Fibroblast of skin of right quadriceps (primary cell): ENCODE measurements at places on chromosomes 2 and 18.

DNA sequence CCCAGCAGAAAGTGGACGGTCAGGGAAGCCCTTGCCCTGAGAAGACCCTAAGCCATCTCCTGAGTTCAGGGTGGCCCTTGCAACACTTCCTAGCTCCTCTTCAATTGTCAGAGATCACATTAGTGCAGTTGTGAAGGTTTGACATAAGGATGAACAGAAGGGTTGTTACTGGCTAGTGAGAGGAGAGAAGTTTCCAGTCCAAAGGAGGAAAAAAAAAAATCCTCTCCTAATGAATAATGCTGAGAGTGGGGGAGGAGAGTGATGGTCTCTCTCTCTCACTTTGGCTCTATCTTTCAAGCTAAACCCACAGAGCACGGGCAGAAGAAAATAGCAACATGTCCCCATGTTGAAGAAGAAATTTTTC, 819.9 kb downstream of the BCL11A start:
- DNase-seq, result no peak

GRCh38 chr18:71643822-71644221, 900.3 kb downstream of the CBLN2 start:
- DNase-seq, result no peak

- no peak for DNase-seq
Measured at GRCh38 chr2:239581352-239581901, 180.6 kb upstream of the HDAC4 start.

DNA sequence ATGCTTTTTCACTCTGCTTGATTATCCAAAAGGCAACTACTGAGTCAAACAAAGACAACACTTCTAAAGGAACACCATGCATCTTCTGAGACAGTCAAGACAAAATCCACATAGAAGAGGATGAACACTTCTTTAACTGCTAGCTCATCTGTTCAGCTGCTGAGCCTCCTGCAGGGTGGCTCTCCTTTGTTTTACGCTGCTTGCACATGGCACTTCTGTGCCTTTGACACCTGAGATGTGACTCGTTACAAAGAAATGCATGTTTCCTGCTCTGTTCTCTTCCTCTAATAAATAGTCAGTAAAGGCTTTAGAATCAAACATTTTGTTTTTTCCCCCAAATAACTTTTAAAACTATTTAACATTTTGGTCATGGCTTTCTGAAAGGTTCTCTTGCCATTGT, 1129.4 kb downstream of the TDRD15 start:
- DNase-seq, result no peak

GRCh38 chr2:226979004-226979403, 143.2 kb downstream of the RHBDD1 start:
- no peak for DNase-seq

DNA sequence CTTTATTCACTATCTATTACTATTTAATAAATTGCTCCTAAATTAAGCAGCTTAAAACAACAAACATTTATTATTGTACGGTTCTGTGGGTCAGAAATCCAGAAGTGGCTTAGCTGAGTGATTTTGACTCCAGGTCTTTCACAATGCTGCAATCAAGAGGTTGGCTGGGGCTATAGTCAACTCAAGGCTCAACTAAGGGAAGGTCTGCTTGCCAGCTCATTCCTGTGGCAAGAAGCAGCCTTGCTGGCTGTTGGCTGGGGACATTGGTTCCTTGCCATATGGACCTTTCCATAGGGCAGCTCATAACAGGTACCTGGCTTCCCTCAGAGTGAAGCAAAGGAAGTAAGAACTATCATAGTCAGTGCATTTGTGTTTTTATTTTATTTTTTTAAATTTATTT, 5.0 kb upstream of the MRPL19 start:
- no peak for DNase-seq

DNA sequence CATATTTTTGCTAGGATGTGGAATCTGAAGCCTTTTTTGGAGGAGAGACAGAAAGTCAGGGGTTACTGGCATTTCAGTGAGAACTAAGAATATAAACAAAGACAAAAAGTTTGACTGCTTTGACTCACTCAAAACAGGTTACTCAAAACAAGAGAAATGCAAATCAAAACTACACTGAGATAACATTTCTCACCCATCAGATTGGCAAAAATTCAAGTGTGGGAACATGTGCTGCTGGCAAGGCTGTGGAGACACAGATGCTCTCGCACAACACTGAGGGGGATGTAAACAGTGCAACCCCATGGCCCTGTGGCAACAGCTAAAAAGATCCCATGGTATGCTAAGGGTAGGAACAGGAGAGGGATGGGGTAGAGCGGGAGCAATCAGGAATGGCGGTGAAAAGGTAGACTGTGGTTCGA, 86.6 kb downstream of the DTNB start:
- DNase-seq, result no peak

DNA sequence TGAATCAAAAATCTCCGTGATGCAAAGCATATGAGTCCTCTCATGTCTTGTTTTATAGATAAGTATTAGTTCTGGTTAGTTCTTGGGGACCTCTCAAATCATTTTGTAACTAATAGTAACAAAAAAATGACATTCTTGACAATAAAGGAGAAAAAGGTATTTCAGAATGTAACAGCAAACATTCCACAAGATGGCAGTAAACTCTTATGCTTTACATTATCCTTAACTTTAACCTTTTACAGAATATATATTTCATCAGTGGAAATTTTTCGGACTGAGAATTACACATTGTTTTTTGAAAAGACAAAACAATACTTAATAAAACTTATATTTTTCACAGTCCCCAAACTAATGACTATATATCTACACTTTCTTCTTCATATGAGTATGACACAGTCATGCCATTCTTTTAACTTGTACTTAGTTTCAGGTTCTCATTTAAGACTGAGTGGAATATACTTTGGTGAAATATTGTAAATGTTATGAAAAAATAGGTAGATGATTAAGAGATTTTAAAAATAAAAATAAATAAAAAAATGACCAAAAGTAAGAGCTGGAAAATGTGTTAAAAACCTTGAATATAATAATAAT, 142.9 kb upstream of the NXPH2 start:
- DNase-seq, result peak; percentile 23

DNA sequence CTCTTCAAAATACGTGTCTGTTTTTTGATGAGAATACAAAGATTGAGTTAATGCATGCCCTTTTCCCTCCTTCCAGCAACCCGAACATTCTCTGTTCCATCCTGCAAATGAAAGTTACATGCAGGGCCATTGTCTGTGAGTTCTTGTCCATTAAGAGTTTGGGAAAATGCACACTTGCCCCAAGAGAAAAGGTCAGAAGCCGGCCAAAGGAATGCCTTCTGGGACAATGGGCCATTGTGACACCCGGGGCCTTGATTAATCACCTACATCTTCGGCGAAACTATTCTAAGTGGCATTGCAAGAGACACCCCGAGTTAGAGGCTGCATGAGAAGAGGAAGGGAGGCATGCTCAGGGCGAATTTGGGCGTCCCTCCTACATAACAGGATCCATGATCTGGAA, 73.7 kb upstream of the COPS8 start:
- no peak for DNase-seq

GRCh38 chr18:78737006-78737915, 242.4 kb upstream of the SALL3 start:
- DNase-seq, result no peak

DNA sequence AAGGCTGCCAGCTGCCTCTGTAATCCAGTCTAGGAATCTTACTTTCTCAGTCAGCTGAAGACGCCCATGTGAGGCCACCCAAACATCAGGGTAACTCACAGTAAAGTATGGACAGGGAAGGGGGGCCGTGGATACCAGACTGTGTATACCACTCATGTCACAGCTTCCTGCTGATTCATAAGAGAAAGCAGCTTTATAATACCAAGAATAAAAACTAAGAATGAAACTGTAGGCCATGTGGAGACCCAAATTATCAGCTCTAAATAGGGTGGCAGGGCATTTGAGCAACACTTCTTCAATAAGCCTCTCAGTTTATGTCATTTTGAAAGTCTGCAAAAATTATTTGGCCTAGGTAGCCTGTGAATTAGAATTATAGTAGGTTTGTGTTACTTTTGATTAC, 115.0 kb upstream of the CDCA7 start:
- DNase-seq, result no peak

GRCh38 chr2:102313025-102313424, 1.7 kb downstream of the IL1RL1 start:
- DNase-seq, result peak; percentile 61
